ENCODE measurements at places on chromosomes 7 and 10. TPM values are rescaled to one million over a fixed set of nuclear protein-coding genes. Genes with fewer than 3 reads are reported as not detected.

DNA sequence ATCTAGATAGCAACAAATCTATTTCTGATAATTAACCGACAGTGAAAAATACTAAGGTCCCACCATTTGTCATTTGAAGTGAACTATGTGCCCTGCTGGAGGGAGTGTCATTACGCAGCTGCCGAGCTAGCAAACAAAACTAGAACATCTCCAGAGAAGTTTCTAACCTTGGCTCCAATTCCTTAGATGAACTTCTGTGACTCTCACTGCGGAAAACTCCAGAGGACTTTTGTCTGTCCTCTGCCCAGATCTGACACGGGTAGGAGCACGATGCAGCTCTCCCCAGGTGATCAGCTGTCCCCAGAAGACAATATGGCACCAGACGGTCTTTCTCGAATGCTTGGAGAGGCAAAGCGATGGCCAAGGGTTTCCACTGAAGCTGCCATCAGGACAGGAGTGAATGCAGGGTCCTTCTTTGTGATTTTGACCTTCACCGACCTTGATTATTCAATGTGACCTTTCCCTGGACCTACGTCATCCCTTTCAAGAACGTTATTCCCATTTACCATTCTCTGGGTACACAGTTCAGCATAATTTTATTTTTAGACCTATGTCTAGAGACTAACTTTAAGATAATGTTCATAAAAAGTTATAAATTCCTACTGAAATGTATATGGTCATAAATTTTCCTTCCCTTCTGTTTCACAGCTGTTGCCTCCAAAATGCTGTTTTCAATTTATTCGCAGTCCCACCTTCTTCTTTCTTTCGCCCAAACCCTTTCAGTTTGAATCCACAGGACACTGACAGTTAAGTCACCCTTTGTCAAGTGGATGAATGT lies 116.7 kb upstream of the C7orf33 start:
- H3K4me3 ChIP-seq: no peak overlapping the region
- no peaks in the 10 kb centered on the region for H3K4me1 ChIP-seq
- H3K36me3 ChIP-seq: no peaks in the 10 kb centered on the region
- H3K27ac ChIP-seq: peak overlapping the region; percentile 95
- peak; percentile 11 for DNase-seq

GRCh38 chr7:24494832-24495231 lies 78.4 kb upstream of the PALS2 start:
- H3K36me3 ChIP-seq: no peaks in the 10 kb centered on the region
- H3K4me1 ChIP-seq: no peaks in the 10 kb centered on the region
- no peak overlapping the region for H3K27ac ChIP-seq
- H3K27me3 ChIP-seq: no peaks in the 10 kb centered on the region
- H3K4me3 ChIP-seq: no peak overlapping the region

- H3K36me3 ChIP-seq: no peaks in the 10 kb centered on the region
- no peak overlapping the region for H3K4me3 ChIP-seq
- DNase-seq: no peak
- H3K27ac ChIP-seq: no peak overlapping the region
Observed at GRCh38 chr10:97842656-97843280, 6.9 kb upstream of the GOLGA7B start.

The GLI3 gene
- 7.8 TPM for total RNA-seq

The ZP3 gene
- total RNA-seq: 3.5 TPM

The STK31 gene
- 1.5 TPM for total RNA-seq

GRCh38 chr7:140275069-140275965 lies 98.5 kb upstream of the KDM7A start:
- H3K27ac ChIP-seq: no peak overlapping the region
- no peak for DNase-seq
- no peaks in the 10 kb centered on the region for H3K27me3 ChIP-seq
- peaks cover 5% of the 10 kb centered on the region for H3K4me1 ChIP-seq
- peak overlapping the region; percentile 30 for H3K4me3 ChIP-seq

The COL13A1 gene
- total RNA-seq: 15.3 TPM
